Activated naive CD4-positive, alpha-beta T cell treated with Interleukin-2 at 50 U/mL for 16 hours (primary cell): ENCODE measurements at places on chromosomes 7 and 10.

- no peak for DNase-seq
These were observed 12.3 kb upstream of the ADRB1 start for GRCh38 chr10:114031073-114031972.

GRCh38 chr10:6711881-6712280, 131.8 kb upstream of the PRKCQ start:
- no peak for DNase-seq

- DNase-seq, result no peak
These were observed 94.7 kb upstream of the PRSS58 start for GRCh38 chr7:142352543-142352942.

GRCh38 chr7:13602036-13602435, 387.4 kb downstream of the ETV1 start:
- DNase-seq, result no peak

DNA sequence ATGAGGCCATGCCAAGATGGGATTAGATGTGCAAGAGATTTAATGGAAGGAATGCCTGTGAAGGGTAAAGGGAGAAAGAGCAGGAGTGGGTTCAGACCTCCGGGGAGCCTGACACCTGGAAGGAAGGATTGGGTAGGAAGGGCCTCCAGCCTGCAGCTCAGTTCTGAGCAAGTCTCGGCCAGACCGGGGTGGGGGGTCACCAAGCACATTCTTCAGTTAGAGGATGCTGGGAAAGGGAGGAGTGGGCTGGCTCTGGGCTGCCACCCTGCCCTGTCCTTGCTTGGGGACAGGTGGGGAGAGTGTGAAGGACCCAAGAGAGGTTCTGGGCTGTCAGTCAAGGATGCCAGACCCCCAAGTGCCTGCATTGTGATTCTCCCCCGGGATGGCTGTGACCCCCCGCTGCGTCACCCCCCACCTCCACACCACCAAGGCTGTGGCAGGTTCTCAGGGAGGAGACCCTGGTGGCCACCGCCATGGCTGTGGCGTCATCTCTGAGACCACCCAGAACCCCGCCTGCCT, 16.5 kb upstream of the PRKAG2 start:
- no peak for DNase-seq

GRCh38 chr7:142808461-142808801, 37.7 kb downstream of the PRSS2 start:
- DNase-seq, result no peak

DNA sequence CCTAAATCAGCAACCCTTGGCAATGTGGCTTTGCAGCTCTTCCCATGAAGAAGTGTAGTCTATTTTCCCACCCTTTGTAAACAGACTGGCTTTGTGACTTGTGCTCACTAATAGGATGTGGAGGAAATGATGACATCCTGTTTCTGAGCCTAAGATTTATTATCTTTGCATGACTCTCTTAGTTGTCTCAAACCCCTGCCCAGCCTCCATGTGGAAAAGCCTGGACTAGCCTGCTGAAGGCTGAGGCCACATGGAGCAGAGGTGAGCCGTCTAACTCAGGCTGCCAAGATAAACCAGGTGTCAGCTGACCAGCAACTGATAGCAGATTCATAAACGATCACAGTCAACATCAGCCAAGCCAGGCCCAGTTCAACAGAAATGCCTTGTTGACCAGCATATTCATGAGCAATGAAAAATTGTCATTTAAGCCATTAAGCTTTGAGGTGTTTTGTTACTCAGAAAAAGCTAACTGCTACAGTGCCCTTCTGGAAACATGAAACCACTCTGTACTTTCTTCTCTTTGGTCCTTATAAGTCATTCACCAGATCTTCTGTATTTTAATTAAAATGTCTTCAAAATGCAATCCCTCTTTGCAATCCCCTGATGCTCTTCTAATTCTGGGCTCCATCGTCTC, 586.3 kb upstream of the ANKRD30A start:
- DNase-seq, result no peak

DNA sequence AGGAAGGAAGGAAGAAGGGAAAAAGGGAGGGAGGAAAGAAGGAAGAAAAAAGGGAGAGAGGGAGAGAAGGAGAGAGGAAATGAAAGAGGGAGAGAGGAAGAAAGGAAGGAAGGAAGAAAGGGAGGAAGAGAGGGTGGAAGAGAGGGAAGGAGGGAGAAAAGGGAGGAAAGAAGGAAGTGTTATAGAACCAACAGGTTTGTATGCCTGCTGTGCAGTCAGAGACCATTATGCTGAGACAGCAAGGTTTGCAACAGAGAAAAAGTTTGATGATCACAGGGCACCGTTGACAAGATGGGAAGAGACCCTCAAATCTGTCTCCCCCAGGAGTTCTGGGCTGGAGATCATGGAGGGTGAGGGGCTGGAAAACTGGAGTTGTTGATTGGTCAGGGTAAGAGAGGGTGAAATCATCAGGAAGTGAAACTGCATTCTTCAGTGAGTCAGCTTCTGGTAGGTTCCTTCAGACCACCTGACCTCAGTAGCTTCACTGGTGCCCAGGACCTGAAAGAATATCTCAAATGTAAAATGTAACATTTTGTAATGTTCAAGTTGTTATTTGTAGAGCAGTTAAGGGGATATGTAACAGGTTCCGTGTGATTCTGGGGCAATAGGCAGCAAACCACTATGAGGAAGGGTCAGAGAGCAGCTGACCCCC, 76.3 kb downstream of the JCAD start:
- DNase-seq, result no peak

DNA sequence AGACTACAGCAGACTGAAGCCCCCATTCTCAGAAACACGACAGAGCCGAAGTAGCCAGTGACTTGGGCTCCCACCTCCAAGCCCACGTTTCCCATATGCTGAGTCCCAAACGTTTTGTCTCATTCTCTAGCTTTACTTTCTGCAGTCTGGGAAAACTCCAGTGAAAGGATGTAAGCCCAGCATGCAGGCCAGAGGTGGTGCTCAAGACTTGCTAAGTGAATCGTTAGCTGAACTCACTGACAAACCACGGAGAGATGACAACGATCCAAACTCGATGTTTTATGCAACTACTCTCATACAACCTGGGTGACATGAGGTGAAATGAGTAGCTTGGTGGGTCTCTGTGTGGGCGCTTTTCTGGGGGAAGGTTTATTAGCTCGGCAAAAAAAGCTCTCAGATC, 731.8 kb downstream of the SUGCT start:
- DNase-seq, result no peak

DNA sequence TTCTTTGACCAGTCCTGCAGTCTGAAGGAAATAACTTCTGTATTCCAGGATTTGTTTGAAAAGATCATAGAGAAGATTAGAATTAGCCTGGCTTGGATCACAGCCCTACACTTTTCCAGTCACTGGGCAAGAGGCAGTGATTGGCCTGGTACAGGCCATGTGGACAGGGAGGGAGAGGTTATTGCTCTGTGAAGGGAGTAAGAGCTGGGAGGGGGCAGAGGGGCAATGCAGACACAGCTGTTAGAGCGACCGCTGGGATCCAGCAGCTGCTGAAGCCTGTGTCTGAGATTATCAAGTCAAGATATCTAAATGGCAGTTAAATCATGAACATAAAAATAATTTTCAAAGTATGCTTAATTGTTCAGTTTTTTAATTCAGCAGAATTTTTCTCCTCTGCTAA, 257.3 kb downstream of the SDK1 start:
- DNase-seq, result no peak

GRCh38 chr7:42197451-42197850, 39.6 kb downstream of the GLI3 start:
- DNase-seq, result no peak

DNA sequence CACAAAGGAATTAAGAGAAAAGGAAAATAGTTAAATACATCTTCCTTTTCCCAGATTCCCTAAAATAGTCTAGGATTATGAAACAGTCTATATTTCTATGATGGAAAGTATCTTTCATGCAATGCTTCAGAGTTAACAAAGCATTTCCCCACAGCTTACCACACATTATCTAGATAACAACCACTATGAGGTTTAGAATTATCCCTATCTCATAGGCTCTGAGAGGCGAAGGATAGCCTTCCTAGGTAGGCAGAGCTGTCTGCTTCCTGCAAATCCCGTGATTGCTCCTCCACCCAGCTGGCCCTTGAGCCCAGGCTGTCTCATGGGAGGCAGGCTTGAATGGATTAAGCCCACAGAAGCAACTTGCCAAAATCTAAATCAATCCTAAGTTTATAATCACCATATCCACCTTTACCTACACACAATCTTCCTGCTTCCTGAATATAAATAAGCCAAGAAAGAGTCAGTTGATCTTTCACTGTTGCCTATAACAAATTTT, 321.4 kb upstream of the AOAH start:
- no peak for DNase-seq

DNA sequence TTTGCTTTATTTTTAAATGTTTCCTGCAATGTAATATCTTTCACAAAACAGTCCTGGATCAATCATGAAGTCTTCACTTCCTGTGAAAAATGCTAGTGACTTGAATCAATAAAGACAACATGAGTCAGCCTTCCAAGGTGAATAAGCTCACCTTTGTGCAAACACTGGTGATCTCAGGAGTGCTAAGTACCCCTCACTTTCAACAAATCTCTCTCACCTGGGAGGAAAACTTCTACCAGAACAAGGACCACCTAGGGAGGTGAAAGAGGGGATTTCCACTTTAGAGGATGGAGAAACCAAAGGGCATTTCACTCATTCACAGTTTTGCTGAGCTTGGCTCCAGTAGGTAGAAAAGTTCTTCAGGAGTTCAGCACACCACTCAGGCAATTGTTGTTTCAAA, 64.8 kb downstream of the CALD1 start:
- DNase-seq, result no peak

GRCh38 chr7:108193594-108194498, 63.7 kb upstream of the LAMB4 start:
- DNase-seq, result no peak
